ENCODE measurements at places on chromosomes 16 and 17. TPM values are rescaled to one million over a fixed set of nuclear protein-coding genes. Genes with fewer than 3 reads are reported as not detected.

- DNase-seq = no peak
Measured at GRCh38 chr17:74080656-74081582, 122.6 kb upstream of the RPL38 start.

Gene KCNG4
- not detected for total RNA-seq

Gene CLEC18A
- total RNA-seq = 1.0 TPM

Gene GLG1
- total RNA-seq = 151 TPM

DNA sequence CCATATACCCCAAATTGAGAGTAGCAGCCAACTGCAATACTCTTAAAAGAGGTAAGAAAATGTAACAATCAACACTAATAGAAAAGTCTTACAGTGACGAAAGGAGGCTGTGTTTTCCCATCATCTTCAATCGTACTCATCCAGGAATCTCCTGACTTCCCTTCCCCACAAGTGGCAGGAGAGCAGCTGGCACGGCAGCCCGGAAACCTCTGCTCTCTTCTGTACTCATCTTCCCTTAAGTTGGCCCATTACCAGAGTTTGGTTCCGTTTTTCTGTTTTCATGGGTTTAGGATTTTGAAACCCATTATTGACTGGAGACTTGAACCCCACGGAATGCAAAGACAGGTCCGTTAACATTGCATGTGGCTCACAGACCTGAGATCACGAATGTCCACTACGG lies 11.7 kb upstream of the CD300H start:
- DNase-seq = no peak

DNA sequence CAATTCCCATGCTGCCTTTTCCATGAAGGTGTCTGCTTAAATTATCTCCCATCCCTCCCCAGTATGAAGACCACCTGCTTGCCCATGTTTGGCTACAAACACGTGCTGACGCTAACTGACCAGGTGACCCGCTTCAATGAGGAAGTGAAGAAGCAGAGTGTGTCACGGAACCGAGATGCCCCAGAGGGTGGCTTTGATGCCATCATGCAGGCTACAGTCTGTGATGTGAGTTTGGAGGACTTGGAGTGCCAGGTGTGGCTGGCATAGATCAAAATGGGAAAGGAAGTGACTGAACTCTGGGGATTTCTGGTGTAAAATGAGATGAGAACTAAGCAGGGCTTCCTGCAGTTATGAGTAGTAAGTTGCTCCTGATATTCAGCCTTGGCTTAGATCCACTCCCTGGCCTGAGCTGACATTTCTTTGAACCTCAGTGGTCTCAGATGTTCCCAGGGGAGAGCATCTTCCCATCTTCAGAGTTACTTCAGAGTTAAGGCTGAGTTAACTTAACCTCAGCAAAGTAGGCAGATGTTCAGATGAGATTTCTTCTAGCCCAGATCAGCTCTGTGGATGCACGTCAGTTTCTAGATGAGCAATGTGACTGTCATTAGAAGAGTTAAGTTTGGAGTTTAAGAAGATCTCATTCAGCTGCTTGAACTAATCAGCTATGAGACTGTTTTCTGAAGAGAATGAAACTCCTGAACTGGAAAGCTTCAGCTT lies 32.7 kb downstream of the ITGB3 start:
- DNase-seq = no peak
